ENCODE measurements at places on chromosomes 2 and 18.

DNA sequence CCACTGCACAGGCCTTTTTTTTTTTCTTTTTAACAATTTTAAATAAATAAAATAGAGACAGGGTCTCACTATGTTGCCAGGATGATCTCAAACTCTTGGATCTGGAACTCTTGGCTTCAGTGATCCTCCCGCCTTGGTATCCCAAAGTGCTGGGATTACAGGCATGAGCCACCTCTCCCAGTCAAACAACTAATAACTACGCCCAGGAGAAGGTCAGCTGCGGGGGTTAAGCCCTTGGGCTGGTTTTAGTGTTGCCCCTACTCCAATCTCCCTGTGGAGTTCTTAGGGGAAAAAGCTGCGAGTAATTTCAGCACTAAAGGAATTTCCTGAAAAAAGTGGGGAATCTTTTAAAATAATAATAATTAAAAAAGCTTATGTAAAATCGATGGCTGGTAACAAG, 96.4 kb upstream of the XPO1 start:
- no peak for DNase-seq

DNA sequence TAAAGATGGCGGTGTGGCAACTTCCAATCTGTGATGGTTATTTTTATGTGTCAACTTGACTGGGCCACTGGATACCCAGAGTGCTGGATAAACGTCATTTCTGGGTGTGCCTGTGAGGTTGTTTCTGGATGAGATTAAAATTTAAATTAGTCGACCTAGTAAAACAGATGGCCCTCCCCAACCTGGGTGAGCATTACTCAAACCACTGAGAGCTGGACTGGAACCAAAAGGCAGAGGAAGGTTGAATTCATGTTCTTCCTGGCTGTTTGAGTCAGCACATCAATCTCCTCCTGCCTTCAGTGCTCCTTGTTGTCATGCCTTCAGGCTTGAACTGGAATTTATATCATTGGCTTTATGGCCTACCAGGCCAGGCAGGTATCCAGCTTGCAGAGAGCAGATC, 190.8 kb upstream of the RGPD4 start:
- peak; percentile 88 for DNase-seq

GRCh38 chr2:86442642-86443005, 1.5 kb downstream of the KDM3A start:
- DNase-seq, result peak; percentile 96

DNA sequence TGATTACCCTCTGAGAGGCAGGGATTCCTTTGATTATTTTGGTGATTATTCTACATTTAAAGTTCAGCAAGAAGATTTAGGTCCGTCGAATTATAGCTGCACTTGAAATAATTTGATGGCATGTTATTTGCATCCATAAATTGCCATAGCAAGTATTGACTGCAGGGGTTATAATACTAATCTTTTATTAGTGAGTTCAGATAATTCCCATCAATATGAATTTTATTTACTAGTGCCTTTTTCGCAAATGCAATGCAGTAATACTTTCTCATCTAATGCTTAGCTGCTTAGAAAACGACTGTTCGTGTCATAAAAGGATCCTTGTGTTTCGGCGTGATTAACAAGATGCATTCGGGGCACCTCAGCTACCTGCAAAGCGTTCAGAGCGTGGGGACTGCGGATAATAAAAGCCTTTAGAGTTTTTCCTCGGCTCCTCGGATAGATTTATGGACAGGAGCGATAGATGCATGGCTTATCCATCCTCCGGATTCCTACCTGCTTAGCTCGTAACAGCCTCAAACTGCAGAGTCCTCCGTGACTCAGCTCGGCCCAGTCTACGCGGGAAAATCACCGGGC, 2.5 kb upstream of the GBX2 start:
- no peak for DNase-seq

GRCh38 chr2:120204417-120204816, 18.8 kb downstream of the TMEM185B start:
- DNase-seq, result no peak

GRCh38 chr2:151306621-151307020, 17.2 kb upstream of the NMI start:
- DNase-seq, result peak; percentile 71

DNA sequence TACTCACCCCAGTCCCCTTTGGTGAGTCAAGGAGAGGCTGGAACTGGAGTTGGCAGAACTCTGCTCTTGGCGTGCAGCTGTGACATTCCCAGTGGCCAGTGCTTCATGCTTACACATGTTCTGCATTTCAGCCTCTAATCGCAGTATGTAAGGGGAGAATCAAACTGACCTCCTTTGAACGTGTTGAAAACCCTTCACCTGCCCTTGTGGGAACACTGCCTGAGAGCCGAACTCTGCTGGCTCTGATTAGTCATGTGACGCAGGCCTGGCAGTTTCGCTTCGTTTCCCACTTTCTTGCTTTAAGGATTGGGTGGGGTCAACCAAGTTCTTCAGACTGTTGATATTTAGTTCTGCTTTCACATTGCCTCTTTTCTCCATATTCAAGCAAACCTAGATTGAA, 173.8 kb upstream of the BCL2L11 start:
- DNase-seq, result no peak

GRCh38 chr2:223459328-223459939, 142.7 kb downstream of the SCG2 start:
- DNase-seq, result peak; percentile 35

DNA sequence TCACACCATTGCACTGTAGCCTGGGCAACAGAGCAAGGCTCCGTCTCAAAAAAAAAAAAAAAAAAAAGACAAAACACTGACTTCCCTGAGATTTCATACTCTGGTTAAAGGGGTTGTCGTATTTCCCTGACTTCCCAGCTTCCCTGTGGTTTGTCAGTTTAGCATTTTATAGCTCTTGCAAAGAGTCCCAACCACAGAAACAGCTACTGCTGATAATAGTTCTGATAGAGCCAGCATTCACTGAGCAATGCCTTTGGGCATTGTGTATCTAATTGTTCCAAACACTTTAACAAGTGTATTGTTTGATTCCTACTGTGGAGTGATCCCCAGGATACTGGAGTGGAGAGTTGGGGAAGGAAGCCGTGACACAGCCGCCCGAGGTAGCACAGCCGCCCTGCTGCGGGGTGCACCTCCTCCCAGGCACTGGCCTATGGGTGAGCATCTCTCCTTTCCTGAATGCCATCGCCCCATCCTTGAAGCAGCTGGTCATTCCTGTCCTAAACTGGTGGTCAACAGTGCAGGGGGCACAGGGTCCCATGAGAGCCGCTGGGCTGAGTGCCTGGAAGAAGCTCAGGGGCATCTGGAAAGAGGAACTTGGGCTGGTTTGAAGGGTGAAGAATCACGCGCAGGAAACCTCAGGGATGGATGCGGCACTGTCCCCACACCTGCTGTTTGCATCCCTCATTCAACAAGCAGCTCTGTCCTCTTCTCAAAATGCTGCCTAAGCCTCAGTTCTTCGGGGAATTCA, 81.0 kb upstream of the TMEM18 start:
- no peak for DNase-seq

GRCh38 chr2:191145769-191146471, 4.9 kb downstream of the STAT4 start:
- DNase-seq, result peak; percentile 91

- DNase-seq, result no peak
Measured at GRCh38 chr18:57122936-57123510, 23.9 kb upstream of the BOD1L2 start.

- peak; percentile 76 for DNase-seq
Measured at GRCh38 chr2:66574701-66575624, 140.0 kb downstream of the MEIS1 start.

- no peak for DNase-seq
Measured at GRCh38 chr18:55141318-55141717, 182.1 kb upstream of the CCDC68 start.

- DNase-seq, result no peak
Measured at GRCh38 chr18:57466307-57466706, 31.1 kb downstream of the ONECUT2 start.

DNA sequence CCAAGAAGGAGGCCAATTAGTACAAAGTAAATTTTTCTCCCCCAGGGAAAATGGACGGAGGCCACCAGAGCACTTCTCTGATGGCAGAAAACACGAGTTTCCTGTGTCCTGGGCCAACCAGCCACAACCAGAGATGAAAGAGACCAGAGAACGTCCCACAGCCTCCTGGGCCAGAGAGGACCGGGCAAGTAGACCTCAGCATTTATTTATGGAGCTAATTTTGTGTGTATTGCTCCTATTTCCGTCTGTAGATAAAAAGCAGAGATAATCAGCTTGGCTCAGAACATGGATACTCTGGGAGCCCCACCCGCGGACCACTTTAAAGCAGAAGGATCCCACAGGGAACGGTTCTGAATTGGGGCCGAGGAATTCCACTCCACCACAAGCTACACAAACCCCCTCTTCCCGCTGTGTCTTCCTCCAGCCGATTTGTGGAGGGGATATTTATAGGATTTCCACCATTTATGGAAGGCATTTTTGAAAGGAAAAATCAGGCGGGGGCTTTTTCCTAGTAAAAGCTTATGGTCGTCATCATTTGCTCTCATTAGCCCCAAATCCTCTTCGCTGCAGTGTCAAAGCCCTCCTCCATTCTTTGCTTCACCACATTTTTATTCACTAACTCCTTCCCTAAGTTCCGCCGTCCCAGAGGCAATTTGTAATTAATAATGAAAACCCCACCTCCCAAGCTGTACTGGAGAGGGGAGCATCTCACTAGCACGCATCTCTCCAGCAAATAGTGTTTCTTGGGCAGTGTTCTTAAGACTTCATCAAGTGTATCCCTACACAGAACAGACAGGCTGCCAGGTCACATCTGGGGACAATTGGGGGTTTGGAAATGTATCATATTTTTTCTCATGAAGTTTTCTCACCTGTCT, 43.7 kb upstream of the TWIST2 start:
- DNase-seq, result no peak

DNA sequence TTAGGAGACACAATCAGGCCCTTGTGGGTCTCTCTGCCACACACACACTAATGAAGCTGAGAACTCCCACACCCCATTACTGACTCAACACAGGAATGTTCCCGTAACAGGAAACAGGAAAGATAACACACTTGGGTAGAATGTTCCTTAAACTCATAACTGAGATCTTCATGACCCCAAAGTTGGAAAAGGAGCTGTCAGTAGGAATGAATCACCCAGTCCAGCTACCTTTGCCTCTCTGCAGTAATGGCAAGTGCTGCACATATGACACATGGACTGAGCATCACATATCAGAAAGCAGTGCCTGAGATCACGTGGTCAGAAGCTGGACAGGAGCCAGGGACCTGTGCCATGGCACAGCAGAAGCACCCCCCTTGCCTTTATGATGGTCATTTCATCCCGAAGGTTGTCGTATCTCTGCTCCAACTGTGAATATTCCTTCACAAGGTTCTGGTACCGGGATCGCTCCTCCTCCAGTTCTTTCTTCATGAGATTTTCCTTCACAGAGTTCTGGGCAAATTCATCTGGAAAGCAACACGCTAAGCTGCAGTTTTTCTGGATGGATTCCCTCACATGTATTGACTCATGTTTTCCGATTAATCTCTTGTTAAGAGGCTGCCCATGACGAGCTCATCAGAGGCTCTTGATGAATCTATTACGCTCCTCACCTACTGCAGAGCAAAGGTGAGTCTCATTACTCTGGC, 65.4 kb upstream of the ACAA2 start:
- DNase-seq, result peak; percentile 60

GRCh38 chr18:75211953-75212750, 1.6 kb downstream of the TSHZ1 start:
- peak; percentile 25 for DNase-seq

- peak; percentile 52 for DNase-seq
Measured at GRCh38 chr18:58005011-58005410, 39.0 kb upstream of the NEDD4L start.

DNA sequence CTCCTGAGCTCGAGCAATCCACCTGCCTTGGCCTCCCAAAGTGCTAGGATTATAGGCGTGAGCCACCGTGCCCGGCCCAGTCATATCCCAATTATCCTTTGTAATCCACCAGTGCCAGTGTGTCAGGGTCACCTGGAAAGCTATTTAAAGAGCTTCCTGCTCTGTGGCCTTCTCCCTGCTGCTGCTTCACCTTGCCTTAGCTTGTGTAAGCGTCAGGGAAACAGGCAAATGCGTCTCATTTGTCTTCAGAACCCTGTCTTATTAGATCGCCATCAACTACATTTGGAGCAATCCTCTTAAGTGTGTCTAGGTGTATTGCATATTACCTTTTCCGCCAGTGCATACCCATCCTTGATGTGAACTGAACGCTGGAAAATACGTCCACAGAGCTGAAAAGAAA, 10.2 kb downstream of the KIF5C start:
- DNase-seq, result no peak

DNA sequence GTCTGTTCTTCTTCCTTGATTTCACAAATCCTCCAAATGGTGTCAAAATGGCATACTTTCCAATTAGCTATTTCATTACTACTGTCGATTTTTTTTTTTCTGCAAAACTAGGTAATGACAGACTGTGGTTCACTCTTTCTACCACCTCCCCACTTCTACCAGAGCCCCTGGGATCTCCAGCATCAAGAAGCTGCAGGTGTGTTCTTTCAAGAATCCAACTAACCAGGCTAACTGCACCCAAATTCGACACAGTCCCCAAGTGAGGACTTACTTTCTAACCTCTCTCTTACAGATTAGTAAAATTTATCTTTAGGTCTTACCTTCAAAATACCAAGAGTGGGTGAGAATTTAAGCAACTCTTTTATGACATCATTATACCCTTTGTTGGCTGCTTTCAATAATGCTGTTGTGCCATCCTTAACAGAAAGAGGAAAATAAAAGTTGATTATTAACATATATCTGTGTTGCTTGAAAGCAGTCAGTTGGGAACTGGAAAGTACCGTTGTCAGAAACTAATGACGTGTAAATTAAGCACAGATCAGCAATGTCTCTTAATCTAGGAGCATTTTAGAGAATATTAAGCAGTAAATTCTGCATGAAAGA, 31.2 kb upstream of the NPC1 start:
- no peak for DNase-seq

GRCh38 chr2:85750587-85751575, 2.9 kb upstream of the ATOH8 start:
- DNase-seq, result peak; percentile 63

DNA sequence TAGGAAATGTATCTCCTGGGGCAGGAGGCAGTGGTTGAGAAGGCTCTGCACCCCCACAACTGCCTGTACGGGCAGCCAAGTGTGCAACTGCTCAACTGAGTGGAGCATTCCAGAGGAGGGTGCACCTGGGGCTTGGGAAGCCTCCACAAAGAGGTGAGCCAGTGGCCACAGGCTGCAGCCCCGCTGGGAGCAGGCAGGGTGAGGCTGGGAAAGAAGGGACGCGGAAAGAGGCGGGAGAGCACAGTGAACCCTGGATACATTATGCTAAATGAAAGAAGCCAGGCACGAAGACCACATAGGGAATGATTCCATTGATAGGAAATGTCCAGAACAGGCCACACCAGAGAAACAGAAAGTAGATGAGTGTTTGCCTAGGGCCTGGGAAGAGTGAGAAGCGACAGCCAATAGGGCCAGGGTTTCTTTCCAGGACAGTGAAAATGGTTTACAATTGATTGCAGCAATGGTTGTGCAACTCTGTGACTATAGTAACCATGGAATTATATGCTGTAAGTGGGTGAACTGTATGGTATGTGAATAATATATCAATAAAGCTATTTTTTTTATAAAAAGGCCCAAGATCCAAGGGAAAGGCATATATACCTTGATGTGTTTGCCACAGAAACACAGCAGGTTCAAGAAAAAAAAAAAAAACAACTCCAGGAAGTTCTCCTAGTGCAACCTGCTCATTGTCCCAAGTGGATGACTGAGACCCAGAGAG, 82.4 kb downstream of the DDX1 start:
- peak; percentile 78 for DNase-seq

Measured in epithelial cell of esophagus (primary cell).